Activated T-cell treated with anti-CD3 and anti-CD28 coated beads, Interleukin-2, amount 50 U/mL, for 4 hours (primary cell): ENCODE measurements at places on chromosomes 1 and 21. TPM values are rescaled to one million over a fixed set of nuclear protein-coding genes. Genes with fewer than 3 reads are reported as not detected.

- DNase-seq = no peak
Observed at GRCh38 chr1:201426479-201427310, 5.2 kb upstream of the TNNI1 start.

SELP gene
- total RNA-seq = 0.48 TPM

RGS13 gene
- not detected for total RNA-seq

GRCh38 chr1:59767119-59767518 lies 47.6 kb upstream of the HOOK1 start:
- no peak for DNase-seq

SPRR5 gene
- total RNA-seq = not detected

- no peak for DNase-seq
Observed at GRCh38 chr1:107415241-107415640, 274.4 kb downstream of the NTNG1 start.

DNA sequence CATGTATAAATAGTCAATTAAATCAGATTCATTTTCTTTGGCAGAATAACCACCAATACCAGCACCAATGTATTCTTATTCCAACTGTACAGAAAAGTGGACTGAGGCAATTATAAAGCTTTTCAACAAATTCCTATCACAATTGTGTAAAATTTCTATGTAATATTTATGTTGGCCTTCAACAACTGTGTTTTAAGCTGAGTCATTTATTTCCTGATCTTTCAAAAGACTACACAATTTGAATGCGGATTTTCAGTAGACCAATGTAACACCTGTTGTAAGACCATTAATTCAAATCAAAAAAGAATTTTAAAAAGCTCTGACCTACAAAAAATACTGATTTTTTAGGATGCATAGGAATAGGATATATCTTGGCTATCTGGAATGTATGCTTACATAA lies 25.5 kb downstream of the GPATCH2 start:
- DNase-seq = no peak

ADGRL2 gene
- total RNA-seq = 0.14 TPM

DNA sequence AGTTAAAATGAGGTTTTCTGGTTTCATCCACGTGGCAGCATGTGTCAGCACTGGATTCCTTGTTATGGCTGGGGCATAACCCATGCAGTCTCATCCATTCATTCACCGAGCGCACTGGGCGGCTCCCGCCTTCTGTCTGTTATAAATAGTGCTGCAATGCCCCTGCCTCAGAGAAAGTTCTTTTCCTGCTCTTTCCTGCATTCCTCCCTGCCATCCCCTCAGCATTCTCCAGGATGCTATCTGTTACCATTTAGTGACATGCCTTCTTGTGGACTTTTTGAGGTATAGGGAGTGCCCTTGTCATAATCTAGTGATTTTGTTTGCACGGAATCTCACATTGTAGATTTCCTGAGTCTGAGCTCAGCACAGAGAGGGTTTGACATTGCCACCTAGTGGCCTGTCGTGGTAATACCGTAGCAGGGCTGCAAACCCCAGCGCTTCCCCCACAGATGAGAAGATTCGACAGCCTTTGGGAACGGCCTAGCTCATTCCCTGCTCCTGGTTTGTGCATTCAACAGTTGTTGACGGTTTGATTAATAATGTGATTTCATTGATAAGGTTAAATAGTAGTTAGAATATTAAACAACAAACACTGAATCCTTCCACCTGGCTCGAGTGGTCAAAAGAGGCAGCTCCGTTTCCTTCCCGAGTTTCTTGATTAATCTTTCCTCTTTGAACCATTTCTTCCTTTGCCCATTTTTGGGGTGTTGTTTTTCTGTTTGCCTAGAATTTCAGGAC lies 46.3 kb downstream of the UMODL1 start:
- peak; percentile 76 for DNase-seq

FAAP20 gene
- total RNA-seq = 82.3 TPM

- DNase-seq = no peak
Observed at GRCh38 chr21:20537130-20537529, 461.1 kb upstream of the NCAM2 start.

DAB1 gene
- total RNA-seq = not detected

DNA sequence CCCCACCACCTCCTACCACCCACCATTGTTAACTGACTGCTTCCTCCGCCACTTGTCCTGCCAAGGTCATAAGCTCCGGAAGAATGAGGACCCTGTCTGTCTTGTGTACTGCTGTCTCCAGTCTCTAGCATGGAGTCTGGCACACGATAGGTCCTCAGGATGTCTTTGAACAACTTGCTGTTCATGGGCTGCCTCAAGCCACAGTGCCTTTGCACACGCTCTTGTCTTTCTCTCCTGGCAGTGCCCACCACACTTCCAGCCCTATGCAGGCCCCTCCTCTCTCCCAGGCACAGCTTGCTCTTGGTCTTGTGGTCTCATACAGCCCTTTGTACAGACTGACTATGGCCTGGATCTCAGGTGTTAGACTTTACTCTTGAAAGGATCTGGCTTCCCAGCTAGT lies 97.6 kb downstream of the ARHGEF10L start:
- DNase-seq = no peak

- DNase-seq = peak; percentile 78
Observed at GRCh38 chr1:29235955-29236711, at the start of gene PTPRU. Gene PTPRU, plus strand, starts transcription at chr1:29236522. Its CDS starts 123 bp downstream, at chr1:29236645.

DNA sequence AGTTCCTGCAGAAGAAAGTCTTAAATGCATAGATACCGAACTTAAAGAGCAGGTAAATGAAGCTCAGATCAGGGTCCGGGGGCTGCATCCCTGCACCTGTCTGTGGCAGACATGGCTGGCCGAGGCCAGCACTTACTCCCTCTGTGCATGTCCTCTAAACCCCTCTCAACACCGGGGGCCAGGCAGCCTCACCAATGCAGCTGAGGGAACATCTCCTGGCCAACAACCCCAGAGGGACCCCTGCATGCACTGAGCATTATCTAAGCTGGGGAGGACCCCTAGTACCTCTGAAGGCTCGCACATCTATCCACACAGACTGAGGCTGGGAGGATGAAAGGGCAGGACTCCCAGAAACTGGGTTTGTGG lies 18.4 kb downstream of the TTC34 start:
- DNase-seq = no peak

GRCh38 chr1:169941982-169942830 lies 48.5 kb upstream of the SCYL3 start:
- no peak for DNase-seq

DNA sequence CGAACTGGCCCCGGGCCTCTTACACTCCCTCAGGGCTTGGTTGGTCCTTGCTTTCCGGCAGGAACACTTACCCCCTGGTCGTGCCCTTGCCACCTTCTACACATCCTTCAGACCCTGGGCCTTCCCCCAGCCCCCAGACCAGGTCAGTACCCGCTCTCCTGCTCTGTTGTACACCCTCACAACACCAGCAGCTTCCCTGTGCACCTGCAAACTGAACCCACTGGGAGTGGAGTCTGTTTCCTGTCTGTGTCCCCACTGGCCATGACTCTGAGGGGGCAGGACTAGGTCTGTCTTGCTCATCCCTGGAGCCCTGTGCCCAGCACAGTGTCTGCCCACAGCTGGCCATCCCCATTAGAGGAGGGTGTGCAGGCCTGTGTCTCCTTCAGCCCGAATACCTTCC lies 2.1 kb upstream of the TMEM200B start:
- no peak for DNase-seq

OR2T2 gene
- not detected for total RNA-seq

DNA sequence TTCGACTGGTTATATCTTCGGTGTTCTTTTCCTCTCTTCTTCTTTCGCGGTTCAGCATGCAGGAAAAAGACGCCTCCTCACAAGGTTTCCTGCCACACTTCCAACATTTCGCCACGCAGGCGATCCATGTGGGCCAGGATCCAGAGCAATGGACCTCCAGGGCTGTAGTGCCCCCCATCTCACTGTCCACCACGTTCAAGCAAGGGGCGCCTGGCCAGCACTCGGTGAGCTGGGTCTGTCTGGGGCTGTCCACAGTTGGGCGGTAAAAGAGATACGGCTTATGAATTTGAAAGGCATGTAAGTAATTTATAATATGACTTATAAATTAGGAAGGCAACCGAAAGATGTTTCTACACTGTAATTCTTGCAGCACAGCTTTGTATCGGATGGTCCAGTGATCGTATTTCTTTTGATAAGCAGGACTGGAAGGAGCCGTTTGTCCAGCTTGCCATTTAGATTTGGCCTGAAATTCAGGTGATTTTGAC lies 334 bp downstream of the CTH start:
- no peak for DNase-seq

GRCh38 chr21:40839521-40839920 lies 7.4 kb downstream of the DSCAM start:
- DNase-seq = no peak

DNA sequence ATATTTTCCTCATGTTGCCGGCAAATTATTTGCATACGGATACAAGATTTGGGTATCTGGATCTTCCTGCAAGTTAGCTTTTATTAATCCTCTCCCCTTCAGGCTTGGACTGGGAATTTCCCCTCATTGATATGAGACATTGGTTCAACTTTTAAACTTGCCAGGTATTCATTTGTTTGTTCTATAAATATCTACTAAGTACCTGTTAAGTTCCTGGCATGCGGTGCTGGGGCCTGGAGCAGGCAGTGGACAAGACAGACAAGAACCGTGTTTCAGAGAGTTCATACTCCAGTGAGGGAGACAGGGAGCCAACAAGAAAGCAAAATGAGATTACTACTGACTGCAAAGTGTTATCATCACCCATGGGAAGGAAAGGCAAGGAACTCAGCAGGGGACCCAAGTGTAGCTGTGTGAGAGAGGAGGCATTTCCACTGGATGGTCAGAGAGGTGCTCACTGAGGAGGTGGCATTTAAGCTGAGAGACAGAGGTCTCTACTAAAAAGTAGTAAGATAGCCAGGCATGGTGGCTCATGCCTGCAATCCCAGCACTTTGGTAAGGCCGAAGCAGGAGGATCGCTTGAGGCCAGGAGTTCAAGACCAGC lies 39.1 kb upstream of the FHAD1 start:
- no peak for DNase-seq

CRYAA gene
- not detected for total RNA-seq

GRCh38 chr1:3009021-3009420 lies 12.2 kb upstream of the ACTRT2 start:
- no peak for DNase-seq

DNA sequence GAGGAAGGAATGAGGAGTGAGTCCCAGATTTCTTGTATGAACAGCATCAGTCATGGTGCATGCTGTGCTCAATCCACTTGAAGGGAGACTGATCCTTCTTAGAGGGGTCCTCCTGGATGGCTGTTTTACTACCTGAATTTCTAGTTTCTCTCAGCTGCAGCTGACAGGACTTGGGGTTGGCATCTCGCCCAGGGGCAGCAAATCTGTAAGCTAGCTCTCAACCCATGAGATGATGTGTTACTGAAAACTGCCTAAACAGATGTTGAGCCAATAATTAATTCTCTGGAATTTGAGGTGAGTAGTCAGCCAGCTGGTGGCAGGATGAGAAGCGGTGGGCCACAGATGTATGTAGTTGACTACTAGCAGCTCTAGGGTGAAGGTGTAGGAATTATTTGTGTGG lies 19.6 kb downstream of the BACH1 start:
- no peak for DNase-seq

TSPEAR gene
- total RNA-seq = not detected

DNA sequence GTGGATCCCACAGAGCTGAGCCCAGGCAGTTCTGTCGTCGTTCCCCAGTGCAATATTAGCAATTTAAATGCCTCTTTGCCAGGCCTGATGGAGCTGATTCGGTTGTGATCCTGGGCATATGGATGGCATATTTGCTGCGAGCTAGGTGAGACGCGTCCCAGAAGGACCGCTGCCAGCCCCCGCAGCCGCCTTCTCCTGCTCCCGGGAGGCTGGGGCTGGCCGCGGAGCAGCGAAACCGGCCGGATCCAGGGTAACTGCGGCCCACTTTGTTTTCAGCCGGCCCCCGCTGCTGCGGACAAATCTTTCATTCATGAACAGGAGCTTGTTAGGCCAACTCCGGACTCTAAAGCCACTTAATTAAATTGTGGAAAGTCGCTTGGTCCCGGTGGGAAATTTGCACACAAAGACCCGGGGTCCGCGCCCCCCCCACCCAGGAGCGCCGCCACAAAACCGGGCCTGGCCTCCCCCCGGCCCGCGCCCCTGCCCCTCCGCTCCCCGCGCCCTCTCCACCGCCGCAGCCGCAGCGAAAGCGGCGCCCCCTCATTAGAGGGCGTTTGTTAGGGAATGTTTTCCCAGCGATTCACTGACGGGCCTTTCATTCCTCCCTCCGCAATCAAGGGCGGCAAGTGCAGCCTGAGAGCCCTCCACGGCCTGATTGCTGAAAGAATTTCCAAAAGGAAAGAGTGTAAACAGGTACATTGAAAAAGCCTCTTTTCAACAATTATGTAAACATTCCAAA lies 383.3 kb downstream of the RRAGC start:
- DNase-seq = no peak

PGLYRP3 gene
- not detected for total RNA-seq

- no peak for DNase-seq
Observed at GRCh38 chr1:116692879-116693278, 25.3 kb upstream of the IGSF3 start.

RNF187 gene
- 108 TPM for total RNA-seq

GRCh38 chr1:225612287-225612686 lies 40.6 kb downstream of the ENAH start:
- no peak for DNase-seq

DNA sequence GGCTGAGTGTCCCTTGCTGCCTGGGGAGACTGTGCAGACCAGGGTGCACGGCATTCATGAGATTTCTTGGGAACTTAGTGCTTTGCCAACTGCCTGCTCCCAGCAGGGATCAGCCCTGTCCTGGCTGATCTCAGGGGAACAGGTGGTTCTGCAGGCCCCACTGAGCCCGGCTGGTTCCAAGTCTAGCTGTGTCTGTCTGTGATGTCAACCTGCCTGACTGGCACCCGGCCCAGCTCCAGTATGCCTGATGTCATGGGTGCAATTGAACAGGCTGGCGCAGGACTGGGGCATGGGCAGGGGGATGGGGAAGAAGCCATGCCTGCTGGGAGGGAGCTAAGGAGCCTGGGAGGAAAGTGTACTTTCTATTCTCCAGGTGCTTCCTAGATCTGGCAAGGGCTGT lies 227.1 kb downstream of the GRIK3 start:
- DNase-seq = no peak

- DNase-seq = no peak
Observed at GRCh38 chr1:162500805-162501204, 3.2 kb downstream of the UHMK1 start.

OR2G6 gene
- total RNA-seq = not detected

DNA sequence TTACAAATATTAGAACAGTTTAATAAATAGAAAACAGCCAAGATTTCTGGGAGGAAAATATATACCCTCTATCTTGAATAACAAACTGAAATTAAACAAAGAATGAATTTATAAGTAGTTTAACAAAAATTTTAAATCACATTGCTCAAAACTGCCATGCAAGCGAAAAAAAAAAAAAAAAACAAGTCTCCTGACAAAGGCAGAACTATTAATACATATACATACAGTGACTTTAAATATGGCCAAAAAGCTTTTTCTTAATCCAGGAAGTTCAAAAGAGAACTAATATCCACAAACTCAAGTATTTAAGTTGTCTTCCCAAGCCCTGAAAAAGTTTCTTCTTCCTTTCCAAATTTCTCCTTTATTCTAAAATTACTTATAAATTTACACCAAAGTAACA lies 63.5 kb upstream of the MUTYH start:
- DNase-seq = no peak

LCE2A gene
- not detected for total RNA-seq

GPR157 gene
- 5.3 TPM for total RNA-seq

GRCh38 chr21:33568448-33568847 lies 20.0 kb downstream of the DONSON start:
- DNase-seq = no peak

- DNase-seq = no peak
Observed at GRCh38 chr1:110453829-110454228, 2.9 kb downstream of the PROK1 start.
